Panc1 (cell line): ENCODE measurements at places on chromosomes 7 and 10.

DNA sequence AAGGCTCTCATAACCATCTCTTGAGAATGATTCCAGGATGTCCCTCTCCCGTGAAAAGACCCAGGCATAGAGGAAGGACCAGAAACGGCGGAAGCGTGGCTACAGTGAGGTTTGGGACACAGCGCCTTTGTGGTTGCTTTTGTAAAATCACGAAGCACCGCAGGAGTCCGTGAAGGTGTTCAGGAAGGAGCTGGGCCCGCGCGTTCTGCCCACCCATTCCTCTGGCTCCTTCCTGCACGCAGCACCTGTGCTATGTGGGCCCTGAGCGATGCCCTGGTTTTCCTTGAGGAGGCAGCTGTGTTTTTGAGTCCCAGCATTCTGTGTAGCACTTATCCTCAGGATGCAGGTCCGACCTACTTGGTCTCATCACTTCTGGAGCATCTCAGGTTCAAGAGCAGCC is 112.8 kb downstream of the TRRAP start:
- DNase-seq = no peak

- DNase-seq = no peak
Observed at GRCh38 chr7:128323459-128324367, 20.0 kb downstream of the RBM28 start.

DNA sequence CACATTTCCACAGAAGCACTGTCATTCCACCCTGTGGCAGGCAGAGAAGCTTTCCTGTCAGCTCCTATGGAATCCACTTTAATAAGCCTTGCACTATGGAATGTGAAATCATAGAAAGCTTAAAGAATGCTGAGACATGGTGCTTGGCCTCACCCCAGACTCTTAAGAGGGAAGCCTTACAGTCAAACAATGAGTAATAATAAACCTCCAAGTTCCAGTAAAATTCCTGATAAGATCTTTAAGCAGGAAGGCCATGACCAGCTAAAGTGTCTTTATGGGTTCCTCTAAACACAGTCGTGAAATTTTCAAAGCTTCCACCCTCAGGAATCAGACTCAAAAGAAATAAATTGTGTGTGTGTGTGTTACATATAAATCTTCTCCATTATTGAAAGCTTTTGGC is 11.9 kb upstream of the TEX36 start:
- no peak for DNase-seq

GRCh38 chr10:4686644-4686996 is 139.4 kb upstream of the AKR1E2 start:
- DNase-seq = no peak

DNA sequence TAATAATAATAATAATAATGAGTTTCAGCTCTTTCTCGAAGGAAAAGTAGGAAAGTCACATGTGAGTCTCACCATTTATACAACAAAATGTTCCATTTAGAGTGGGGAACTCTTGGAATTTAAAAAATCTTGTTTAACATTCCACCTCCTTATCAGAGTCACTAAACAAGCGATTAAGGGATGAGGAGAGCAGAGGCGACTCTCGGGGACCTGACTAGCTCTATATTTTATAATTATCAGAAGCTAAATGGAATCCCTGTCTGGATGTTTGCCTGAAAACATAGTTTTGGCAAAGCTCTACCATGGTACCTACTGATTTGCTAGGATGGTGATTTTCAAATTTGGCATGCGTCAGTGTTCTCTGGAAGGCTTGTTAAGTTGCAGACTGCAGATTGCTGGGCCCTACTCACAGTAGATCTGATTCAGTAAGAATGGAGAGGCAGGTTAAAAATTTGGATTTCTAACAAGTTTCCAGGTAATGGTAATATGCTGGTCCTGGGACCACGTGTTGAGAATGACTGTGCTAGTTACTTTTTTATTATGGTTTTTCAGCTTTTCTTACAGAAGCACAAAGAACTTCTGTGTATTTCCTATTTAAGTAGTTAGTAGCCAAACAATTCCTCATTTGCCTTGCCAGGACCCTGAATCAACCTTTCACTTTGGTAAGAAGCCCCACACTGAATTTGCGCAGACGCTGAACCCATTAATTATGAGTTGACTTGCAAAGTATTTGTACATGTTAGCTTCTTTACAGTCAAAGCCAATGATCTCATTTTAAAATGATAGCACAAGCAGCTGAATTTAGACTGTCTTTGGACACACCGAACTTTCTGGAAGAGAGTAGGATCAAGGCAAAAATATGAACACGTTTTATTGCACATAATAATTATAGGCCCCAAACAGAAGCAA is 39.5 kb downstream of the CPED1 start:
- no peak for DNase-seq
